ENCODE measurements at places on chromosomes 2 and 18.

GRCh38 chr18:79905389-79905911, 46.0 kb downstream of the SLC66A2 start:
- DNase-seq, result no peak

GRCh38 chr2:185502351-185502750, 236.3 kb upstream of the FSIP2 start:
- DNase-seq, result no peak

DNA sequence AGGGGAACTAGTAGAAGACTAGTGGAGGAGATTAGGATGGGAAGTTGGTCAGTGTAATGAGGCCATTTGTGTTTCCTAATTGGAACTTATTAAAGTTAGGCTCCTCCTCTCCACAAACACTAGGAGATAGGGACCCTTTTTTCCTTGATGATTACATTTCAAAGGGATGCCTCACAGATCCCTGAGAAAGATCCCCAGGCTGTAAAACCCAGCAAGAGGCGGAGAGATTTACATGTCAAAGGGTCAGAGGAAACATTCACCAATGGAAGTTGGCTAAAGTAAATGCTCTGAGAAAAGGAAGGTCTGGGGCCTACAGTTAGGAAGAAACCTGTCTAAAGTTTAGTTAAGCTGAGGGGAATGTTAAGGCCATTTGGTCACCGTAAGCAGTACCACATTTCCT, 1.4 kb upstream of the CCDC85A start:
- DNase-seq, result no peak

- no peak for DNase-seq
These were observed 40.6 kb downstream of the MOB4 start for GRCh38 chr2:197556456-197556855.

DNA sequence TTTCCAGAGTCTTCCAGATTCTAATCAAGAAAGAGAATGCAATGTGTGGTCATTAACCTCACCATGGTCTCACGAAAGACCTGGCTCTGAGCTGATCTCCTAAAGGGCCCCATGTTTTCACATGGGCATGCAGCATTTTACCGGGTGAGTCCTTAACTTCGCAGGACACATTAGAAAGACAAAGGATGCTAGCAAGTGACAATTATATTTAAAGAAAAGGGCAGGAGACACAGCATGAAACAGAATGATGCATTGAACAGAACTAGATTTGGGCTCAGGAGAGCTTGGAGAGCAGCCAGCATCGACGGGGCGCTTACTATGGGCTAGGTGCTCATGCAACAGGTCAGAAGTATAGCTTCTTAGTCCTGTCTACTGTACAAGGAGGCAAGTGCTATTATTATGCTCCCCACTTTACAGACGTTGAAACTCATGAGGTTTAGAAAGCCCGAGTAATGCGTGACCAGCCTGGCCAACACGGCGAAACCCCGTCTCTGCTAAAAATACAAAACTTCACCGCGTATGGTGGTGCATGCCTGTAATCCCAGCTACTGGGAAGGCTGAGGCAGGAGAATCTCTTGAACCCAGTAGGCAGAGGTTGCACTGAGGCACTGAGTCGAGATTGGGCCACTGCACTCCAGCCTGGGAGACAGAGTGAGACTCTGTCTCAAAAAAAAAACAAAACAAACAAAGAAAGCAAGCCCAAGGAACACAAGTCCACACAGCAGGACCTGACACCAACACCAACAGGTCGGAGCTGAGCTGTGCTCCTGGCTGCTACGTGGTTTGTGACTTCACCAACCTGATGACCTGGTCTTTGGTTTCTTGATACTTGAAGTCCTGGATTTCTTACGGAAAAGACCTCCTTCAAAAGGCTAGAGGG, 16.1 kb downstream of the MBP start:
- DNase-seq, result no peak

GRCh38 chr2:133439565-133439920, 128.7 kb downstream of the NCKAP5 start:
- no peak for DNase-seq

DNA sequence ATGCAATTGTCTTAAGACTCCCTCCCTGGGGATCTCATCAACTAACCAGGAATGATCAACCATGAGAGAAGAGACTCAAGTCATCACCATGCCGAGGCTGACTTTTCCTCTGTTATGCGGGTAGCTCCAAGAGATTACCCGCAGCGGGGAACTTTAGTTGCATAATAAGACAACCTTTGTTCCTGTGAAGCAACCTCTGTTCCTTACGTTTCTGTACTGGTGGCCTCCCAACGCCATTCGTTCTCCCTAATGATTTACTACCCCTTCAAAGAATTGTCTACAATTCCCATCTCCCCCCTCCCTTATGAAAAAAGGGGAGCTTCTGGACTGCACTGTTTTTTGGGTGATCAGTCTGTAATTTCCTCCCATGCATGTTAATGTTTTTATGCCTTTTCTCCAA, 66.1 kb upstream of the LRPPRC start:
- DNase-seq, result no peak

Data from CD4-positive, alpha-beta T cell treated with Interferon alpha-2 for 1 hour (primary cell).